ENCODE measurements at places on chromosomes 16 and 17.

DNA sequence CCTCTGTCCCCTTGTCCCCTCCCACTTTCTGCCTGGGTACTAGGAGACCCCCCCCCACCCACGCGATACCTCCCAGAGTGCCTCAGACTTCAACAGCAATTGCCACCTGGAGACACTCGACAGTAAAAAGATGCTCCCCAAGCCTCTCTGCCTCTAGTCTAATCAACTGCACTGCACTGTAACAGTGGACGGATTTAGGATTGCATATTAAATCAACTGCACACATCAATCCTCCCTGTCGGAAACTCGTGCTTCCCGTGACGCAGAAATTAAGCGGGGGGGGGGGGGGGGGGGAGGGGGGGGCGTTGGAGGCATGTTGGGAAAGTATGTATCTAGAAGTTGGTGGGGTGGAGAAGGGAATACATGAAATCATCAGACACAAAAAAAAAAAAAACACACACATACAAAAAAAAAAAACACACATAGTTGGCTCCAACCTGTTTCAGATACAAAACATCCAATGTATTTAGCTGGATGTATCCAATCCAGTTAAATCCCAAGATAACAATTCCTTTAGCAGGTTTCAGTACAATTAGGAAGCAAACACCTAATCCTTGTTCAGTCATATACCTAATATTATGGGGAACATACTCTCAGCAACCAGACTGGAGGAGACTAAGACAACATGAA lies 29.7 kb downstream of the FAM222B start:
- peak; percentile 5 for DNase-seq

DNA sequence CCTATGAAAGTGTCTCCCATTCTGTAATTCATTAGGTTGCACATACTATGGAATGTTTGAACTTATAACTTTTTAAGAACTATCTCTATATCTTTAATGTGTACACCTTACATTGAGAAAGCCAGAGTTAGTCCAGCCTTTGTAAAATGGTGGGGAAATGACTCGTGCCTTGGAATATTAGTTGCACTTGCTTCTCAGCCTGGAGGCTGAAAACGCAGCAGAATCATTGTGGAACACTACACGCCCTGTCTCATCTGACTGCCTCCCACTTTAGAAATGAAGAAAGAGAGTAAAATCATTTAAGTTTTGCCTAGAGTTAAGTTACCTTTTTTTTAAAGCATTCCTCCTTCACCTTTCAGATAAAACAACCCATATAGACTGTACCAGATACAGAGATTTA lies 90.7 kb upstream of the WSB1 start:
- DNase-seq, result no peak

- no peak for DNase-seq
Observed at GRCh38 chr17:49292901-49293300, 62.3 kb upstream of the PHOSPHO1 start.

- no peak for DNase-seq
Observed at GRCh38 chr16:20799599-20799998, 6.7 kb downstream of the ERI2 start.

DNA sequence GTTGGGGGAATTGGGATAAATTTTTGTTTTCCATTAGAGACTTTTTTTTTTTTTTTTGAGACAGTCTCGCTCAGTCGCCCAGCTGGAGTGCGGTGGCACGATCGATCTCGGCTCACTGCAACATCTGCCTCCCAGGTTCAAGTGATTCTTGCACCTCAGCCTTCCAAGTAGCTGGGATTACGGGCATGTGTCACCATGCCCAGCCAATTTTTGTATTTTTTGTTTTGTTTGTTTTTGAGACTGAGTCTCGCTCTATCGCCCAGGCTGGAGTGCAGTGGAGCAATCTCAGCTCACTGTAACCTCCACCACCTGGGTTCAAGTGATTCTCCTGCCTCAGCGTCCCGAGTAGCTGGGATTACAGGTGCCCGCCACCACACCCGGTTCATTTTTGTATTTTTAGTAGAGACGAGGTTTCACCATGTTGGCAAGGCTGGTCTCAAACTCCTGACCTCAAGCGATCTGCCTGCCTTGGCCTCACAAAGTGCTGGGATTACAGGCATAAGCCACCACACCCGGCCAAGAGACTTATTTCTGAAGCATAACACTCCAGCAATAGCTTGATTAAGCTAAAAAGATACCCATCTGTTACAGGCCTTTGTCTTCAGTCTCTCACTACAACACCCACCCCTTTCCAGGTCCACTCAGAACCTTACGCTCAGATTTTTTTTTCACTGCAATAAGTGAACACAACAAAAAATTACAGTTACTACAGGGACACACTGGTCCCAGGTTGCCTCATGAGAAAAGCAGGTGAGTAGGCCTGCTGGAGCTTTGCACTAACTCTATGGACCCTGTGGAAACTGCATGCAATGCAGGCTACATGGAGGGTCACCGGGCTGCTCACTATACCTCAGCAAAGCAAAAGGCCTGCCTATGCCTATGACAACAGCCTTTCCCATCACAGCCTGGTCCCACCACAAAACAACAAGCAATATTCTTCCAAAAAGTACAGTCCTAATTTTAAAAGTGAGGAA lies 34.6 kb downstream of the KANSL1 start:
- DNase-seq, result no peak

- DNase-seq, result no peak
Observed at GRCh38 chr17:8005357-8005756, 2.9 kb downstream of the GUCY2D start.

DNA sequence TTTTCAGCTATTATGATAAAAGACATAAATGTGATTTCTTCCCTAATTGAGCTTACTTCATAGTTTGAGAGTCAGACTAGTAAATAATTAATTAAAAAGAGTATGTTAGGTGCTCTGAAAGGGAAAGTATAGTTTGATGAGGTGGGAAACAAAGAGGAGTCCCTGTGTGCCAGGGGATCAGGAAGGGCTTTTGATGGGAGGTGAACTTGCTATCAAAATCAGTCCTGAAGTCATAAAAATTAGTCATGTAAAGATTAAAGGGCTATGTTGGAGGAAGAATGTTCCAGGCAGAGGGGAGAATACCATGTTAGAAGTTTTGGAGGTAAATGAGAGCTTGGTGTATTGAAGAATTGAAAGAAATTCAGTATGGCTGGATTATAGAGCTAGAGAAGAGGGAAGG lies 31.0 kb downstream of the NFAT5 start:
- no peak for DNase-seq

DNA sequence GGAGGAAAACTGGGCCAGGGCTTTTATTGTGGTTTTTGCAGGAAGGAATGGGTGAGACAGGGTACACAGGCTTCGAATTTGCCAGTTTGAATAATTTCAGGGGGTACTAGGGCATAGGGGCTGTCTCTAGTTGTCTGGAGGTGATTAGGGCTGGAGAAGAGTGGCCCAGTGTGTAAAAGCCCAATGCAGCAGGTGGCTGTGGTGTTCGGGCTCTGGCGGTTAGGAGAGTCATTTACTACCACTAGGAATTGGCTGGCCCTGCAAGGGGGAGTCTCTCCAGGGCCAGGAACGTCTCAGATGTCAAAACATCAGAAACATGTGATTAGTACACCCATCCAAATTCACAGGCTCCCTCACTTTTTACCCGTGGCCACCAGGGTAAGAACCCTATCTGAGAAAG lies 50.3 kb downstream of the GINS3 start:
- DNase-seq, result no peak

DNA sequence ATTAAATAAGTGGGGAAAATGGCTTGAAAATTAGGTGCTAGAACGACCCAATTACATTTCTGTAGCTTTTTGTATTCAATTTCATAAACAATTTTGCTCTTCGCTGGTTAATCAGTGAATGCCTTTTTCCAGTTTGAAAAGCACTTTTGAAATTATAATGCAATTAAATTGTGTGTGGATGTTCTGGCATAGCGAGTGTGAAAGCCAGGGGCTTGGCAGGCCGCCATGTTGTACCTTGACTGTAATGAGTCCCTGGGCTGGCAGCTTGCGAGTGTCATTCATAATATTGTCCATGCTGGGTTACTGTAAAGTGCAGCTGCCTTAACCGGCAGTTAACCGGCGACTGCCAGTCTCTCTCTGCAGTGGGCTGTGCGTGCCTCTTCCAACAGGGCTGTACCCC lies 177.8 kb downstream of the CCDC182 start:
- no peak for DNase-seq

- no peak for DNase-seq
Observed at GRCh38 chr17:55202896-55203295, 61.9 kb upstream of the HLF start.

DNA sequence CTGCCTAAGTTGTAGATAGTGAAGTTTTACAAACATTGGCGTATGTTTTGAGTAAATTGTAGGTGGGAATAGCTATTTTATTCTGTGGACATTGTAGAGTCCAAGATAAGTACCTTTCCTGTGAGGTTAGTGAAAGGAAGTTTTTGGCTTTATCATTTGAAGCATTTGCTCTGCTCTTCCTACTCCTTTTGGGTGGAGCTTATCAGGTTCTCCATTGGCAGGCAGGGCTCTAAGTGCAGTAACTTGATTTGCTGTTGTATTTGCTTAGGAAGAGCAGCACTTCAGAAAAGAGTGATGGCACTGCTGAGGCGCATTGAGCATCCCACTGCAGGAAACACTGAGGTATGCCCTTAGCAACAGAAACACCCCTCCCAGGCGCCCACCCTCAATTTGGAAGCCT lies 70.1 kb downstream of the OMG start:
- no peak for DNase-seq

- DNase-seq, result peak; percentile 76
Observed at GRCh38 chr17:28982131-28982793, 23.6 kb downstream of the SEZ6 start.

- no peak for DNase-seq
Observed at GRCh38 chr17:14281530-14281929, 19.4 kb upstream of the HS3ST3B1 start.

GRCh38 chr16:27108826-27109665 lies 42.3 kb downstream of the C16orf82 start:
- no peak for DNase-seq

Measured in naive B cell (primary cell).